CD8-positive, alpha-beta T cell (primary cell): ENCODE measurements at places on chromosomes 16 and 17. TPM values are rescaled to one million over a fixed set of nuclear protein-coding genes. Genes with fewer than 3 reads are reported as not detected.

The IL17C gene
- 0.81 TPM for total RNA-seq

The KIF2B gene
- total RNA-seq: not detected

The ITPRIPL2 gene
- 0.35 TPM for total RNA-seq

The HS3ST4 gene
- total RNA-seq: not detected

The ATP1B2 gene
- 0.22 TPM for total RNA-seq

The TMEM208 gene
- 44.7 TPM for total RNA-seq

The KRTAP4-5 gene
- total RNA-seq: not detected

The FN3KRP gene
- 30.9 TPM for total RNA-seq

The RNF157 gene
- total RNA-seq: 22.3 TPM

The KRT16 gene
- total RNA-seq: not detected

The DOC2A gene
- total RNA-seq: not detected

The ZNF423 gene
- not detected for total RNA-seq

The NOG gene
- total RNA-seq: 6.8 TPM

The WSCD1 gene
- total RNA-seq: not detected

The ANKS4B gene
- not detected for total RNA-seq

The MYH2 gene
- not detected for total RNA-seq

The WNK4 gene
- 0.16 TPM for total RNA-seq
